SIG-M5 (cell line): ENCODE measurements at places on chromosomes 7 and 10.

DNA sequence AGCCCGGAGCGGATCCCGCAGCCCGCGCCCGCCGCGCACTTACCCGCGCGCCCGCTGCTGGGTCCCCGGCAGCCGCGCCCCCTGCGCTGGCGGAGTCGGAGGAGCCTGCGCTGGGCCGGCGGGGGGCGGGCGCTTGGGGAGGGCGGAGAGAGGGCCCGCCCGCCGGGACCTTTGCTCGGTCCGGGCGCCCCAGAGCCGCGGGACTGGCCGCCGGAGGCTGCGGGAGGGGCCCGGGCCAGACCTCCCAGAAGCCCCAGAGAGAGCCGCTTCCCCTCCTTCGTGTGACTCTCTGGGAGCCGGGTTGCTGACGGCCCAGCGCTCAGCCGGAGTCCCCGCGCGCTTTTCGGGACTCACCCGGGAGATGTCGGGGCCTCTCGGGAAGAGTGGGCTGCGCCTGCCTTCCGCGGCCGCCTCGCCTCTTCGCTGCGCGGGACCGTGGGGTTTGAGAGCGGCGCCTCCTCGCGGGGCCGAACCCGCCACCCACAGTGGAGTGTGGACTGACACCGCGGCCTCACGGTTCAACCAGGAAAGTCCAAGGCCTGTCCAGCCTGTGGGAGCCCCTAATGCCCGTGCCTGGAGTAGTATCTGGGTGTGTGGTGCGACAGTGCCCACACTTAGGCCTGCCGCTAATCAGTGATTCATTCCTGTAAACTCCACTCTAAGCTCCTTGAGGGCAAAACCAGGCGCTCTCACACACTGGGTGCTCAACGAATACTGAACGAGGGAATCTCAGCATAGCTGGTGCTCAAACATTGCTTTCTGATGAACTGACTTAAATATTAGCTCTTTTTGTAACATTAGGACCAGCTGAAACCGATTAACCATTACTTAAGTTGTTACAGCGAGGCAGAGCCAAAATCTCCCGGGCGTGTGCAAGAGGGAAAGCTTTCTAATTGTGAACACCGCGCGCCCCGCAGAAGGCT is at the start of gene GSDME:
GSDME (minus strand) TSS at position 112 of the 923 bp plus-strand sequence. CDS start 7,690 bp downstream, outside the sequence.
- no peak for DNase-seq

DNA sequence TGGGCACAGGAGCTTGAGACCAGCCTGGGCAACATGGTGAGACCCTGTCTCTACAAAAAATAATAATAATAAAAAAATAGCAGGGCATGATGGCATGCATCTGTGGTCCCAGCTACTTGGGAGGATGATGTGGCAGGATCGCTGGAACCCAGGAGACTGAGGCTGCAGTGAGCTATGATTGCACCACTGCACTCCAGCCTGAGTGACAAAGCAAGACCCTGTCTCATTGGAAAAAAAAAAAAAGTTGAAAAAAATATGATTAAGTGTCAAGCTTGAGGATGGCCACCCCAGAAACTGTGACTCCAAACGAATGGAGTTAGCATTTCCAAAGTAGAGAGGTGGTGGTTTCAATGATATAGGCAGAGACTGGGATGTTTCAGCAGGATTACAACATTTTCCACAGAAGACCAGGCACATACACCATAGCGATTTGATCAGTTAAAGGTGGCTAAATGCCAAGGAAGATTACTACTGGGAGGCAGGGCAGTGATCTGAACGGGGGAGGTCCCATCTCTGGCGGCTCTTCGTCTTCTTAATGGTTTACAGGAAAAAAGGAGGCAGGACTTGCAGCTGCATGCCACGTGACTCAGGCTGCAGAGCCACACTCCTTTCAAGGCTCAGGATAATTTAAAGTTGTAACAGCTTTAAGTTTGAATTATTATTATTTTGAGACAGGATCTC is 250.6 kb upstream of the GALNT17 start:
- no peak for DNase-seq

GRCh38 chr10:62492012-62492869 is 118.1 kb downstream of the ZNF365 start:
- peak; percentile 6 for DNase-seq

- DNase-seq: no peak
Observed at GRCh38 chr7:13414181-13414580, 575.3 kb downstream of the ETV1 start.

DNA sequence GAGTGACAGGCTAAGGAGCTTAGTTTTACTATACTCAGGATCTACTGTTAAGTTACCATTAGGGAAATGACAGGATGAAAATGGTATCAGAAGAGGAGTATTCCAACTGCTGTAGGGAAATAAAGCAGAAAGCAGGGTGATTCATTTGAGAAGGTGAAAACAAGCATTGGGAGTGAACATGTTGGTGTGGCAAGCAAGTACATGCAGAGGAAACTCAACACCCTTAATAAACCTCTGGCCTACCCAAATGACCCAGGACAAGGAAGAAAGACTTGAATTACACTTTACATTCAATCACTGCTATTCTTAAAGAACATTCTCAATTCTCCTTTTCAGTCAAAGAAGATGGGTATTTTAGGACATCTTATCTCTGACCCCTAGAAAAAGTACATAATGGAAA is 28.7 kb downstream of the ERLIN1 start:
- no peak for DNase-seq

DNA sequence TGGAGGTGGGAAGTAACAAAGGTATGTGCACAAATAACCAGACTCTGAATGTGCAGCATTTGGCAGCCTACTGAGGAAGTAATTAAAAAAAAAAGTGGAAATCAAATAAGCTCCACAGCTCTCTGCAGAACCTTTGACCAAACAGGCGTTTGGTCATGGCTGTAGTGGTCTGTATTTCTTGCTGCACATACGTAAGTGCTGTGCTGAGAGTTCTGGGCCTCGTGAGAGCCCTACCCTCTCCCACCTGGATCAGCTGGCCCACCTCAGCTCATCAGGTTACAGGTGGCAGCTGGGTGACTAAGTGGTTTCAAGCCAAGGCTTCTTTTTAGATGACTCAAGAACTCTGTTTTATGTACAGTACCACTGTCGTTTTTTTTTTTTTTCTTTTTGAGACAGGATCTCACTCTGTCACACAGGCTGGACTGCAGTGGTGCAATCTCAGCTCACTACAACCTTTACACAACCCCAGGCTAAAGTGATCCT is 178.2 kb upstream of the KLF6 start:
- no peak for DNase-seq

- DNase-seq: no peak
Observed at GRCh38 chr10:100800931-100801330, 55.5 kb downstream of the PAX2 start.

DNA sequence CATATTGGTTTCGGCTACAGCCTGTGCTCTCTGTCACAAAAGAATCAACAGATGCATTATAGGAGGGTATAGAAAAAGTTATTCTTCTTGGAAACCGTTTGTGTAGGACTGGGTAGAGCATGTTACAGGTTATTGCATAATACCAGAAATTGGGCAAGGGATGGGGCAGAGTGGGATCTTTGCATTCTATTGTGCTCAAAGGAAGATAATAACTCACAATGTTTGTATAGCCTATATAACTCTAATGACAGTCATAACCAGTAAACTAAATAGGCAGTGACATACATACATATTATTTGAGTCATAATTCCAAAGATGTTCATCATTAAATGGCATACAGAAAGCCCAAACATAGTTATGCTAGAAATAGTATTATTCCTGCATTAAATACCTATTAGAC is 179.7 kb downstream of the XPNPEP1 start:
- DNase-seq: no peak

DNA sequence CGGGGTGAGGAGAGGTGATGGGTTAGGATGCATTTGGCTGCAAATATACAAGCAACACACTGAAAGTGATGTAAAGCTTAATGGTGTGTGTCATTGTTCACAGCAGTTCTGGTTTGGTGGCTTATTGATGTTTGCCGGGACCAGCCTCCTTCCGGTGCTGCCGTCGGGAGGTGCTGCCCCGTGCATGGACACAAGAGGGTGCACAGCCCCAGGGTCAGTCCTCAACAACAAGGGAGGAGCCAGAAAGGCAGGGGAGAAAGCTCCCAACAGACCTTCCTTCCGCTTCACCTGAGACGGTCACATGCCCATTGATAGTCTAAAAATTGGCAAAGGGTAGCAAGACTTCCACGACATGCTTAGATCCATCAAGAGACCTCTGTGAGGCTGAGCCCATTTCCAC is 9.5 kb downstream of the RNF32 start:
- no peak for DNase-seq

- DNase-seq: no peak
Observed at GRCh38 chr7:70263471-70264255, 665.4 kb downstream of the AUTS2 start.

DNA sequence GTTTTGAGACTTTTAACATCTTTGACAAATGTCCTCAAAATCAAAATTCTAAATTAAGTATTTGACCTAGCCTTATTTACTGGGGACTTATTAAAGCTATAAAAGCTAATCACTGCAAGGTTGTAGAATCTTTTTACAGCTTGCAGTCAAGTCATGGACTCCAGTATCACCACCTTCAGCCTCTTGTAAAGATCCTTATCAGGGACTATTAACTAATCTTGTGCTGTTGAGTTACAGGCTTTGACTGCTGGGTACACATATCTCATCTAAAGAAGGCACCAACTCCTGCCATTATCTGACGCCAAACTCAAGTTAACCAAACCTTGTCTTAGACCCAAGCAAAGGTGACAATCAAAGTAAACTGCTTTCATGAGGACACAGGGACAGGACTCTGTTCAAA is 621.0 kb upstream of the IGFBP3 start:
- no peak for DNase-seq

DNA sequence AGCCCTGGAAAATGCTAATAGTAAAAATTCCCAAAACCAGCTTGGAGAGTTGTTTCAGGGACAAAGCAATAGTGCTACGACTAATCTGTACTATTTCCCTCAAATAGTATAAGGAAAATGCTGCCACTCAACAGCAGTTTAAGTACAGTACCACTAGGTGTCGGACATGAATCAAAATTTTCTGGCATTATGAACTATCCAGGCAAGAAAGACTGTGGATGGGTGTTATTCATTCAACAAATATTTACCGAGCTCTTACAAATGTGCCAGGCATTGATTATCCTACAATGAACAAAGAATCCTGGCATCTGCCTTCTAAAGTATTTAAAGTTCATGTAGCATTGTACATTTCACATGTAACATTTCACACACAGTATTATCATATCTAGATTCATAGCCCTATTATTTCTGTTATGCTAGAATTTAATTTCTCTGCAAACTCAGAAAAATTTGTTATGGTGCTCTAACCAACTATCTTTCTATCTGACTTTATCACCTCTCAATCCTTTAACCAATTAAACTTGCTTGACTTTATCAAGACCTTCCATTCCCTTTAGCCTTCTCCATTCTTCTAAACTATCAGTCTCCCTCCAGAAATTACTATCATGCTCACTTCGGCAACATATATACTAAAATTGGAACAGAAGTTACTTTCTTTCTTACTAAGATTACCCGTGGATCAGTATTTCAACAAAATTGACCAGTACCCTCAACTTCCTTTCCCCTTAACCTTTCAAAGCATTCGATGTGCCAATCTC is 80.6 kb downstream of the ARHGAP21 start:
- DNase-seq: no peak

- no peak for DNase-seq
Observed at GRCh38 chr10:54125098-54125747, 675.8 kb downstream of the PCDH15 start.

- DNase-seq: no peak
Observed at GRCh38 chr10:77223526-77224460, 413.8 kb downstream of the KCNMA1 start.

DNA sequence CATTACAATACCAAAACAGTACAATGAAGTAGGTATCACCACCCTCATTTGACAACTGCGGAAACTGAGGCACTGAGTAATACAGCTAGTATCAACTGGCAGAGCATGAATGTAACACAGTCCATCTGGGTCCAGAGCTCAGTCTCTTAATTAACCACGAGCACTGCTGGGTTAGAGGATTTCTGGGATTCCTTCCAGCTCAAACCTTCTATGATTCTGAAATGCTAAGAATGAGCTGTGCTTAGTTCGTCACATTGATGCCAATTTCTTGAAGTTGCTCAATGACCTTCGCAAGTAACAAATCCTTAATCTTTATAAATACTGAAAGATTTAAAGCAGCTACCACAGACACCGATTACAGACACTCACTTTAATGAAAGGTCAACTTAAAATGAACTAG is 62.5 kb downstream of the SGMS1 start:
- DNase-seq: no peak

GRCh38 chr7:143454091-143454680 is 10.9 kb downstream of the TAS2R60 start:
- no peak for DNase-seq

GRCh38 chr10:91210435-91210834 is 10.0 kb upstream of the PCGF5 start:
- DNase-seq: no peak

DNA sequence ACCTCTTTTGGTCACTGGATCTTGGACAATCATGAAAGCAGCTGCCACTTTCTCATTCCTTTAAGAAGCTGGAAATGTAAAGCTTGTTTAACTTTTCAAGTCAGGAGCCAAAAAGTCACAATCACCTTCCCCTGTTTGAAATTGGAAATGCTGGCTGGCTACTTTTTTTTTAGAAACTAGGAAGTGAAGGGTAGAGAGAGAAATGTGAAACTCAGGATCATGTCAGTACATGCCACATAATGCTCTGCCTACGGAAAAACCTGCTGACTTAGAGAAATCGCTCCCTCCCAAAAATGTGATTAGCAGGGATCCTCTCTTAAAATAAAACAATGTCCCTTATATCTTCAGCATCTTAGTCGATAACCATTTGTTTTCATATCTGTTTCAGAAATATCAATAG is 188.4 kb upstream of the C7orf33 start:
- DNase-seq: no peak

DNA sequence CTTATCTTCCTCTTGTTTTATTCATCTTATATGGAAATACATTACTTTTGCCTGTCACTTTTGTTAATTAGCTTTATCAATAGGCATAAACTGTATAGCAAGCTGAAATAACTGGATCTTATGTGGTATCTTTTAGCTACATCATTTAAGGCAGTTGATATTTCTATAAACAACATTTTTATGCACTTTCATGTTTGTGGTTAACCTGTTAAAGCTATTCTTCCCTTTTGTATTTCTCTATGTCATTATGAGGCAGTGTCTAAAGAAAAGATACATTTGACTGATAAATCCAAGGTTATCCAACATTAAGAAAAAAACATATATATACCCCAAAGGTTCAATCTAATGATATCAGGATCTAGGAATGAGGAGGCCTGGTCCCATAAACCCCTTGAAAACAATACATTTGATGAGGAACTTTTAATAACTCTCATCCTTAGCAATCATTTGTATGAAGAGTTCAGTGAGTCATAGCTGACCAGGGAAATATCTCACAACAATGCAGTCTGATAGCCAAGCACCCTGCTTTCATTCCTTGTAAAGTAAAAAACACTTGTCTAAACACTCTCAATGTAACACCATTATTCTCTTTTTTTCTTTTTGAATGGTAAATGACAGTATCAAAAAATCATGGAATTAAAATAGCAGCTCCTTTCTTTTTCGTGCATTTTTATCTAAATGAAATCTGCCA is 300.9 kb downstream of the NEBL start:
- no peak for DNase-seq

- no peak for DNase-seq
Observed at GRCh38 chr7:22561895-22562593, 62.1 kb upstream of the STEAP1B start.

- no peak for DNase-seq
Observed at GRCh38 chr10:124629415-124629814, 114.8 kb downstream of the FAM53B start.

- no peak for DNase-seq
Observed at GRCh38 chr10:51924359-51924758, 225.0 kb upstream of the CSTF2T start.

- DNase-seq: no peak
Observed at GRCh38 chr7:112399501-112399900, 50.8 kb upstream of the IFRD1 start.

GRCh38 chr10:62459072-62459471 is 84.9 kb downstream of the ZNF365 start:
- no peak for DNase-seq
